SJCRH30 (cell line): ENCODE measurements at places on chromosomes 5 and 9.

DNA sequence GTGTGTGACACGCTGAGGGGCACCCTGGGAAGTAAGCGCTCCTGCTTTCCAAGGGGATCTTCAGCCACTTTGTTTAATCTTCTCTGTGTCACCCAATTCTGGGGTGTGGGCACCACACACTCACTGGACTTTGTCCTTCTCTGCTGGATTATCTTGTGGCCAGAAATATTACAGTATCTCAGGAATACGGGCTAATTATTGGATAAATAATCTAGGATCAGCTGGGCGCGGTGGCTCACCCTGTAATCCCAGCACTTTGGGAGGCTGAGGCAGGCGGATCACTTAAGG lies 50.9 kb downstream of the COL5A1 start:
- DNase-seq: no peak

- no peak for DNase-seq
These were observed 24.8 kb upstream of the RAPGEF6 start for GRCh38 chr5:131659841-131660240.

- DNase-seq: peak; percentile 6
These were observed 1306.5 kb upstream of the CDH9 start for GRCh38 chr5:28344836-28345433.

DNA sequence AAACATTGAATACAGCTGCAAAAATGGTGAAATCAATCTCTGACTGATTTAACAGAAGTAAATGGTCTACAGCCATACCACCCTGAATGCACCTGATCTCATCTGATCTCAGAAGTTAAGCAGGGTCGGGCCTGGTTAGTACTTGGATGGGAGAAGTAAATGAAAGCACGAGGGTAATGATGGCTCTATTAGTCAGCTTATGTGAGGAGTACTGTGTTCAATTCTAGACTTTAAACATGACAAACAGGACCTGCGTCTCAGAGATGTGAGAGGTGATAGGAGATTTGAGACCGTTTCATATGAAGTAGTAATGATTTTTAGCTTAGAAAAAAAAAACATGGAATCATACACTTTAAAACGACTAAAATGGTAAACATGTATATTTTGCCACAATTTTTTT lies 77.1 kb upstream of the SUSD1 start:
- DNase-seq: no peak

GRCh38 chr9:128438343-128439109 lies 17.3 kb upstream of the ODF2 start:
- DNase-seq: peak; percentile 93

DNA sequence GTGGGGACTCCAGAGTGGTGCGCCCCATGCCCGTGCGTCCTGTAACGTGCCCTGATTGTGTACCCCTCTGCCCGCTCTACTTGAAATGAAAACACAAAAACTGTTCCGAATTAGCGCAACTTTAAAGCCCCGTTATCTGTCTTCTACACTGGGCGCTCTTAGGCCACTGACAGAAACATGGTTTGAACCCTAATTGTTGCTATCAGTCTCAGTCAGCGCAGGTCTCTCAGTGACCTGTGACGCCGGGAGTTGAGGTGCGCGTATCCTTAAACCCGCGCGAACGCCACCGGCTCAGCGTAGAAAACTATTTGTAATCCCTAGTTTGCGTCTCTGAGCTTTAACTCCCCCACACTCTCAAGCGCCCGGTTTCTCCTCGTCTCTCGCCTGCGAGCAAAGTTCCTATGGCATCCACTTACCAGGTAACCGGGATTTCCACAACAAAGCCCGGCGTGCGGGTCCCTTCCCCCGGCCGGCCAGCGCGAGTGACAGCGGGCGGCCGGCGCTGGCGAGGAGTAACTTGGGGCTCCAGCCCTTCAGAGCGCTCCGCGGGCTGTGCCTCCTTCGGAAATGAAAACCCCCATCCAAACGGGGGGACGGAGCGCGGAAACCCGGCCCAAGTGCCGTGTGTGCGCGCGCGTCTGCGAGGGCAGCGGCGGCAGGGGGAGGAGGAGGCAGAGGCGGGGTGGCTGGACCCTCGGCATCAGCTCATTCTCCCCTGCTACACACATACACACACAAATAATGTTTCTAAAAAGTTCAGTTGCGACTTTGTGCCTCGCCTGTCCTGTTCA lies 668 bp downstream of the GLIS3 start:
- DNase-seq: peak; percentile 55

- peak; percentile 18 for DNase-seq
These were observed 141.3 kb downstream of the PSAT1 start for GRCh38 chr9:78438211-78438610.

DNA sequence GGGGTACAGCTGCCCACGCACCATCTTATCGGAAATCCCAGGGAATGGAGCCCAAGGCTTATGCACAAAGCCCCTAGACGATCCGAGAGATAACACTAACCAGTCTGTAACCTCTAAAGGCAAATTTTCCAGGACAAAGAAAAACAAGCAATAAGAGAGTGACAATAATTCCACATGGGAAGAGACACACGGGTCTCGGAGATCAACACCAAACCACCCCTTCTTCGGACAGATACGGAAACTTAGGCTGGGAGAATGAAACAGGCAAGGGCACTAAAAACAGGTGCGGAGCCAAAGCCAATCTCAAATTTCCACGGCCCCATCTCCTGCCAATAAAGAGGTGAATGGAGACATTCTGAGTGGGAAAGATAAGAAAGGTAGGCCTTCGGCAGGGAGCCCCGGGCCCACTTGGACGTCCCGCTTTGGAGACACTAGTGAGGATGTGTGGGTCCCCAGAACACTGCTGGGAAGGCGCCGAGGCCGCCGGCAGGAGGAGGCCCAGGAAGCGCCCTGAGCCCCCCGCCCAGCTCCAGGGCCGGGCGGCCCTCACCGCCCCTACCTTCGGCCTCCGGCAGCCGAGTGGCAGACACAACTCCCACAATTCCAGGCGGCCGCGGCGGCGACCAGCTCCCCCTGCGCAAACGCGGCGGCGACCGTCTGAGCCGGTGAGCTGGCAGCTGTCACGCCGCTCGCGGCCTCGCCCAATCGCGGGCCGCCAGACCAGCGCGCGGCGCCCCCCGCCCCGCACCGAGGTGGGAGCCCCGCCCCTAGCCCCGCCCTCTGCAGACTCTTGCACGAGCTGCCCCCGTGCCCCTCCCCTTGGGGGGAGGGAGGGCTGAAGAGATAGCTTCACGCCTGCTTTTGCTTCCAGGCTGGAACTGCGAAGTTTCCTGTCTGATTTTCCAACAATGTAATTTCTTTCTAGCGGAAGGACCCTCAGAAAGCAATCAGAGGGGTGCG lies at the start of gene SIL1:
SIL1 (minus strand) TSS at position 659 of the 960 bp plus-strand sequence. CDS start 70,525 bp downstream, outside the sequence.
- DNase-seq: peak; percentile 96

DNA sequence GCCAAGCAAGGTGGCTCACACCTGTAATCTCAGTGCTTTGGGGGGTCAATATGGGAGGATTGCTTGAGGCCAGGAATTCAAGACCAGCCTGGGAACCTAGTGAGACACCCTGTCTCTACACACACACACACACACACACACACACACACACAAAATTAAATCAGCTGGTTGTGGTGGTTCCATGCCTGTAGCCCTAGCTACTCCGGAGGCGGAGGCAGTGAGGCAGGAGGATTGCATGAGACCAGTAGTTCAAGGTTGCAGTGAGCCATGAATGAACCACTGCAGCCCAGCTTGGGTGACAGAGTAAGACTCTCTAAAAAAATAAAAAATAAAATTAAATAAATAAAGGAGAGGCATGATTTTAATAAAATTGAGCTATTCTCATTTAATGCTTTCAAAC lies 13.1 kb downstream of the CEMIP2 start:
- DNase-seq: no peak

- DNase-seq: no peak
These were observed 41.5 kb downstream of the ERCC8 start for GRCh38 chr5:60903356-60903755.

DNA sequence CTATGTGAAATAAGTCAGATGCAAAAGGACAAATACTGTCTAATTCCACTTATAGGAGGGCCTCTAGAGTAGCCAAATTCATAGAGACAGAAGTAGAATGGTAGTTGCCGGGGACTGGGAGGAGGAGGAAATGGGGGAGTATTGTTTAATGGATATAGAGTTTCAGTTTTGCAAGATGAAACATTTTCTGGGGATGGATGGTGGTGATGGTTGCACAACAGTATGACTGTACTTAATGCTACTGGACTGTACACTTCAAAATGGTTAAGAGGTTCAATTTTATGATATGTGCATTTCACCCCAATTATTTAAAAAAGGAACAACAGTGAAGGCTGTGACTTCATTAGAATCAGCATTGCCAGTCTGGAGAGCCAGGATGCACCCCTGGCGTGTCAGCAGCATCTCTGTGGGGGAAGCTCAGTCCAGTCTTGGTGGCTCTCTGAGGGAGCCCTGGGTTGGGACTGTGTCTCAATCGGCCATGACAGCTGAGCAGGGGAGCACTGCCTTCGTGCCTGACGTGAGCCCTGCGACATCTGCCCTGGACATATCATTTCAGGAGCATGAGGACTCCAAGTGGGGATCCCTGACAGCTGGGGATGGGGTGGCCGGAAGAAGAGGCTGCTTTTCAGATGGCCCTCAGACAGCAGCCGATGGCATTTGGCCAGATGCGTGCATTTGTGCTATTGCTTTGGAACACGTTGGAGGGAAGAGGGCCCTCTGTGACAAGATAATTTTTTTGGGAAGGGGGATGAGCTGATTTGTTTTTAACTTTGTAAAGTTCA lies 130.8 kb upstream of the STC2 start:
- DNase-seq: peak; percentile 88

GRCh38 chr9:122212473-122213004 lies 16.2 kb downstream of the LHX6 start:
- DNase-seq: no peak
